Fibroblast of mammary gland (primary cell): ENCODE measurements at places on chromosomes 1 and 21.

- no peak for DNase-seq
Measured at GRCh38 chr1:55213885-55214211, 1.3 kb downstream of the USP24 start.

DNA sequence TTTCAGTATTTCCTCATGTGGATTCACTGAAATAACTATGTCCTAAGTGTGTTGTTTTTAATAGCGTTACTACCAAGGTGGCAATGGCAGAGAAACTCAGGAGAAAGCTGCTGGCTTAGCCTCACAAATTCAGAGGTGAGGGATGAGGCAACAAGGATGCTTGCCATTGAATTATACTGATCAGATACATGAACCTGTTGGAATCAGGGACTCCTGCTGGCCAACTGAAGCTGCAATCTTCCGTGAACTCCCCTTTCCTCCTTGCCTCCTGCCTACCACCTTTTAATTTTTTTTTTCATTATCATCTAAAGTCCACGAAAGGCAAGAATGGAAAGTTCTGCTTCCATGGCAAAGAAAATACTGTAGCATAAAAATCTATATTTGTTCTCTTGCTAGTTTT is 254.7 kb downstream of the NFIA start:
- peak; percentile 22 for DNase-seq

DNA sequence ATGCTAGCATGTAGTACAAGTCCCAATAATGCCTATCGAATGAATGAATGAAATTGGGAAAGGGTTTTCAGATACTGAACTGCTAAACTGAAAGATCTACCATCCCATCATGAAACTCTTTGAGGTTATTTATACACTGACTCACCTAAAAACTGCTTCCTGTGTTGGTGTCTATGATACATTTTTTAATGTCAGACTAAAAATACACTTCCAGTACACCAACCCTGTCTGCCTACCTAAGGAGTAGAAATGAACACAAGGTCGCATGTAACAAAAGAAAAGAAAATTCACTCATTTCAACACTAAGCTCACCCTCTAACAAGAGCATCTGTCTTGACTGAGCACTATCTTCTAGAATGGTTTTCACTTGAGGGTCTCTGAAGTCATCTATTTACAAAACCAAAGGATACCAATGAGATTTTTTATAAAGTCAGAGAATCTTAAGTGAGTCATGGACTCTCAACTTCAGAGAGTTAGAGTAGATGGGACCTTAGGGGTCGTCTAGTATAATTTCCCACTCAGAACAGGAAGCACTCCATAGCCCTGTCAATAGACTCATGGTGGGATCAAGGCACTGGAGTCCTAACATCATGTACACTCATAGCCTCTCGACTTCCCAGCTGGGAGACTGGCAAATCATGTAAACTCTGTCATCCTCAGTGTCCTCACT is 53.4 kb downstream of the WLS start:
- peak; percentile 43 for DNase-seq

DNA sequence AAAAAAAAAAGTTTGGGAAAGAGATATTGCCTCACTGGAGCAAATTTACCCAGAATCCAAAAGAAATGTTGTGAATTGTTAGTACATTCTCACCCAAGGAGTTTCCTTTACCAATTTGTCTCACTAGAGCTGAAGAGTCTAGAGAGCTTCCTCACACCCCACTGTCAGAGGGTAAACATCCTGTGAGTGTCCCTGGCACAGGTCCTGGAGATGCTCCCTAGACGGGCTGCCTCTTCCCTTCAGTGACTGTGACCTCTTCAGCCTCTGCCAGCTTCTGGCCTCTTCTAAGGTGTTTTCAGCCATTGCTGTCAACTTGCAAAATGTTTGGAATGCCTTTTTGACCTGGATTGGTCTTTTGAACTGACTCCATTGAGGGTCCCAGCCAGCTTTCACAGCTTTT is 159.4 kb downstream of the DHRS3 start:
- peak; percentile 41 for DNase-seq

- DNase-seq = peak; percentile 36
Measured at GRCh38 chr1:210332719-210333398, 4.2 kb downstream of the HHAT start.

- DNase-seq = no peak
Measured at GRCh38 chr1:16420424-16421118, 16.7 kb downstream of the SPATA21 start.

GRCh38 chr1:160078512-160079195 is 2.7 kb upstream of the KCNJ9 start:
- DNase-seq = peak; percentile 23

GRCh38 chr1:198245379-198245778 is 88.6 kb downstream of the NEK7 start:
- DNase-seq = no peak

- peak; percentile 78 for DNase-seq
Measured at GRCh38 chr1:110780600-110781484, 92.1 kb upstream of the CD53 start.

DNA sequence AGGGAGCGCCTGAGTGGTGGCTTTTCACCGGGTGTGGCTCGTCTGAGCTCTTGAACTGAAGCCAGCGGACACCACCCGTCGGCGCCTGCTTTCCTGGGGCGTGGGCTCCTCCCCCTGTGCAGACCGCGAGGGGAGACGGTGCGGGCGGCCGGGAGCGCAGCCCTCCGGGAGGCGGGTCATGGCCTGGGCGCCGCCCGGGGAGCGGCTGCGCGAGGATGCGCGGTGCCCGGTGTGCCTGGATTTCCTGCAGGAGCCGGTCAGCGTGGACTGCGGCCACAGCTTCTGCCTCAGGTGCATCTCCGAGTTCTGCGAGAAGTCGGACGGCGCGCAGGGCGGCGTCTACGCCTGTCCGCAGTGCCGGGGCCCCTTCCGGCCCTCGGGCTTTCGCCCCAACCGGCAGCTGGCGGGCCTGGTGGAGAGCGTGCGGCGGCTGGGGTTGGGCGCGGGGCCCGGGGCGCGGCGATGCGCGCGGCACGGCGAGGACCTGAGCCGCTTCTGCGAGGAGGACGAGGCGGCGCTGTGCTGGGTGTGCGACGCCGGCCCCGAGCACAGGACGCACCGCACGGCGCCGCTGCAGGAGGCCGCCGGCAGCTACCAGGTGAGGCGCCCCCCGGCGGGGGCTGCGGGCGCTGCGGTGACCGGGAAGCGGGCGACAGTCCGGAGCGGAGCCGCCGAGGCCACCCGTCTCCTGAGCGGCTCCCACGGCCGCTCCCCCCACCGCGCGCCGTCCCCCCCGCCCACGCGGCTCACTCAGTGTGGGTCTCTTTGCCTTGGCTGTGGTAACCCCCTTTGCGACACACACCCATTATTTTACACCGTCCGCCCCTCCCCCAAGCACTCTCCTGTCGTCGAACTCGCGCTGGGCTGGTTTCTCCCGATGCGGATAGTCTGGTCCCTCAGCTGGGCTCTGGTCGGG is at the start of gene TRIM58:
Gene TRIM58 (plus strand): TSS at position 119 of the 916 bp plus-strand sequence. CDS start 60 bp downstream, at position 179.
- DNase-seq = no peak

DNA sequence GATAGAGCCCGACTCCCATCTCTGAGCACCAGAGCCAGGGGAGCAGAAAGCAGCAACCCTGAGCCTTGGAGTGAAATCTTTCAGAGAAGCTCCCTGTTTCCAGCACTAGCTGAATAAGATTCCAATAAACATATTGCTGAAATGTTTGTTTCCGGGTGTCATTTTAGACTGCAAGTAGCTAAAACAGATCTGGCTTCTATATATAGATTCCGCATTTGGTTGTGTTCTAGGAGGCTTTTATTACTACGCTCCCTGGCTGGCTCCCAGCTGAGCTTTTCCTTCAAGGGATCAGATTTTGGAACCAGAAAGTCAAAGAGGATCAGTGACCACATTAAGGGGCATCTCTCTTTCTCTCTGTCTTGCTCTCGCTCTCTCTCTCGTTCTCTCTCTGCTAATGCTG is 88.2 kb downstream of the PAPPA2 start:
- DNase-seq = no peak

DNA sequence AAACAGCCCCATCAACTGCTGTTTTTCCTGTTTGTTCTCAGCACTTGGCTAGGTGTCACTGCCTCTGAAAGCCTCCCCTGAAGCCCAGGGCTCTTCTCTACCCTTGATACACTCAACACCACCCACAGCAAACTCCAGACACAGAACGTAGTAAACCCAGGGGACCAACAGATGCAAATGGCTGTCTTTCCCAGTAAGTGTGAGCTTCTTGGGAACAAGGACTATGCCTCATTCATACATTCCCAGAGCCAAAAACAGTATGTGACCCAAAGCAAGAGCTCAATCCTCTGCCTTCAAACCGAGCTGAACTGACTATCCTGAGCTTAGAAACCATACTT is 4.4 kb downstream of the LBR start:
- DNase-seq = no peak

- peak; percentile 31 for DNase-seq
Measured at GRCh38 chr1:71080230-71080738, 551 bp downstream of the ZRANB2 start.

GRCh38 chr1:184242507-184242943 is 144.3 kb upstream of the C1orf21 start:
- DNase-seq = peak; percentile 38

GRCh38 chr1:246005067-246005466 is 502.0 kb downstream of the SMYD3 start:
- DNase-seq = peak; percentile 97

DNA sequence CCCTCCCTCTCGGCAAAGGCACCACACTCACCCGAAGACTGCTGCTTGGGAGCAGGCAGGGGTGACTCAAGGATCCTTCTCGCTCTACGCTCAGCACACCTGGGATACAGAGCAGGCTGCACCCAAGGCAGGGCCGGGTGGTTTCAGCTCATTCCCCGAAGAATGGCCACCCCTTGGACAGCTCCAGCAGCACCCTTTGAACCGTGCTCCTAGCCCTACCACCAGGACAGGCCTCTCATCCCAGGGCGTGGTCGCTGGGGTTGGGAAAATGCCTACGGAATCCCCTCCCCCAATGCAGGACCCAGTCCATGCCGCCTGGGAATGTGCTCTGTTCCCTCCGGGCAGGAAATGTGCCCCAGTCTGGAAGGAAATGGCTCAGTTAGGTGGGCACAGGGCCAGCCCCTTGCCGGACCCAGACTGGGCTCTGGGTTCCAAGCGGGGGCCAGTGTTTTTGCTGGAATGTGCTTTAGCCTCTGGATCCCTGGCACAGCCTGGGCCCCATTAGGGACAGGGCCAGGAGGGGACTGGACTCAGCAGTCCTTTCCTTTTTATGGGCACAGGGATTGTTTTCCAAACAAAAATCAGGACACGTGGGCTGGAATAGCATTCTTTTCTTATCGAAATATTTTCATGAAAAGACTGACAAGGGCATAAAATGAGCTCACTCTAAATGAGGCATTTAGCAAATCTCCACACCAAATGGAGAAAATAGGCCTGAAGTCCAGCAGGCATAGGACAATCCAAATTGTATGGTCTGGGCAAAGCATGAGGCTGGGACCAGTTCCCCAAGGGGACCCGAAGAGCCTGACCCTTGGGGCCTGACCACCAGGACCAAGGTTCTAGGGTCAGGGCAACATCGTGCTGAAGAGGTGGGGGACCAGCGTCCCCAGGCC is 7.3 kb downstream of the TMEM82 start:
- DNase-seq = no peak

- no peak for DNase-seq
Measured at GRCh38 chr1:214319938-214320337, 39.0 kb downstream of the SMYD2 start.

- no peak for DNase-seq
Measured at GRCh38 chr1:56336982-56337381, 242.4 kb downstream of the PLPP3 start.

DNA sequence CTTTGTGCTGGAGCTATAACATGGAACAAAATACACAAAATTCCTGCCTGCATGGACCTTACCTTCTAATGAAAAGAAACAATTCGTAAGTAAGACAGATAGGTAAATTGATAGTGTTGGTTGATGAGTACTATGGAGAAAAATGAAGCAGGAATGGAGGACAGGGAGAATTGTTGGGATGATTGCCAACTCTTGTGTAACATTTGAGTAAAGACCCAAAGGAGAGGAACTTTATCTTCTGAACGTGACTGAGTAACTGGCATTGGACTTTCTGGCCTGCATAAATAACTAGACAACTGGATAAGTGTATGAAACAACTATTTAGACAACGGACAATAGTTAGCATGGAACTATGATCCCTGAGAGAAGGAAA is 6.8 kb upstream of the EFCAB14 start:
- DNase-seq = peak; percentile 42

GRCh38 chr1:25427696-25428095 is 3.0 kb upstream of the MACO1 start:
- DNase-seq = peak; percentile 32

GRCh38 chr1:10631121-10631810 is 156.5 kb downstream of the PEX14 start:
- DNase-seq = no peak

- DNase-seq = no peak
Measured at GRCh38 chr1:64234714-64235113, 31.3 kb downstream of the UBE2U start.

DNA sequence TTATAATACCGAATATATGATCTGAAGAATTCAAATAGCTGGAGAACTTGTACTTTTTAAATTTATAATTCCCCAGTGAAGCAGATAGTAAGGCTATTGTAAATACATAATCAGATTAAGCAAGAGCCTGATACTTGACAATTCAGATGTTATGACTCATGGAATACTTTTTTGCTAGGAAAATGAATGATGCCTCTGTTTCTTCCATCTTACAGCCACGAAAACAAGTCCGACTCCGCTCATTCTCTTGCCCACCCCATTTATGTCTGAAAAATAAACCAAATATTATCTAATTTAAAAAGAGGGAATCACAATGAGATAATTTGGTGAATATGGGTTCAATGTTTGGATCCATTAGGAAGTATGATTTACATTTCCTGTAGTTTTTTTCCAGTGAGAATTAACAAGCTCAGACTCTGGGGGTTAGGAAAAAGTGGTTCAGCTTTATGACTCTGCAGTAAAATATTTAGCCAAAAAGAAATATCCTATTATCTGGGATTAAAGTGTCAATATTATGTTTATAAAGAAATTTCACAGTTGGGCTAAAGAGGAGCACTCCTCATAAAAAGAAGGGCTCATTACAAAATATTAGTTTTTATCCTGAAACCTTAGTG is 50.4 kb upstream of the DAB1 start:
- peak; percentile 63 for DNase-seq

- DNase-seq = no peak
Measured at GRCh38 chr1:230464671-230465070, 38.5 kb upstream of the PGBD5 start.

- no peak for DNase-seq
Measured at GRCh38 chr21:36038701-36039497, 21.4 kb downstream of the SETD4 start.

- peak; percentile 28 for DNase-seq
Measured at GRCh38 chr1:202155478-202156021, 4.9 kb downstream of the PTPN7 start.

DNA sequence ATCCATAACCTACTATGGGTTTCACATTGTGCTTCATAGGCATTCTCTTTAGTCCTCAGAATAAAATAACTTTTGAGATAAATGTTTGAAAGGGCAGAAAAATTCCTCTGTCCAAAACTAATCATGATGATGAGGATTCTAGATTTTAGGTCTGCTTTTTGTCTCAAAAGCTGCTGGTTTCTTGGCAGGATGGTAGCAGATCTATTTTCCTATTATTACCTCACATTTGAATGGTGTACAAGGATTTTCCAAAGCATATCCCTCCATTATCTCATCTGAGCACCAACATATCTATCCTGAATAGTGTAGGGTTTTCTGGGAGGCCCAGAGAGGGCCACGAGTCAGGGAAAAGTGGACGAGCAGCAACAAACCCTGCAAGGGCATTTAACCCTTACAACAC is 201.9 kb downstream of the PLPP3 start:
- no peak for DNase-seq

GRCh38 chr1:117930173-117930447 is 571 bp downstream of the WDR3 start:
- no peak for DNase-seq
